Right lung (tissue), 10 donors: ENCODE measurements at places on chromosomes 2 and 18. TPM values are rescaled to one million over a fixed set of nuclear protein-coding genes. Genes with fewer than 3 reads are reported as not detected.

CLEC4F gene
- 0.21 TPM for polyA plus RNA-seq

IL36G gene
- 0.42 TPM for polyA plus RNA-seq

PXDN gene
- 179 TPM for polyA plus RNA-seq

SLC9A4 gene
- polyA plus RNA-seq, result not detected

CAPN14 gene
- 0.27 TPM for polyA plus RNA-seq

DNA sequence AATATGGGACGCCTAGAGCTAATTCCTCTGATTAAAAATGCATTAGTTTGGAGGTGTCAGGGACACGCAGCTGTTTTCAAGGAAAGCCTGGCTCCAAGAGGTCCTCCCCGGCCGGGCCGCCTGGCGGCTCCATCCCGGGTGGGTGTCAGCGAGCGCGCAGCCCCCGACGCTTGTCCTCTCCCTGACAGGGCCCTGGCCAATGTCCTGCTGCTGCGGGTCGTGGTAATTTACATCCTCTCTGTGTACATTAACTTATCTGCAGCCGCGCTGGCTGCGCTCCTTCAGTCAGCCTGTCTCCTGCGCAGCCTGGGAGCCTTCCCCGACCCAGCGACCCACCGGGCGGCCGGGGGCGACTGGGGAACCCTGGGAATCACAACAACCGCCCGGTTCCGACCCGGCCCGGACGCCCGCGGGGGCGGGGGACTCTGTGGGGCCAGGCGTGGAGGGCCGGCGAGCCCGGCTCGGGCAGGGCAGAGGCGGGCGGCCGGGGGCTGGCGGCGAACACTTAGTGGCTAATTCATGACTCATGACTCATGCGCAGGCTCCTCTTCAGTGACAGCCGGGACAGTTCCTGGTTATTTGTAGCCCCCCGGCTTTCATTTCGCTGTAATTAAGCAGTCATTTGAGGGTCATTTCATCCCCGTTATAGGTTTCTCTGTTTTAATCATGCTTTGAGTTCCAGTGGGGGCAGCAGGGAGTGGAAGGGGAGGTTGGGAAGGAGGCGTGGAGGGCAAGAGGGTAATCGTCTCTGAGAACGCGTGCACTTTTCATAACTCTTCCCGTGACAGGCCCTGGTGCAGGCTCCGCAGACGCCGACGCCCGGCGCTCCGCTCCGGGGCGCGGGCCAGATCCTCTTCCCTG lies 141.9 kb upstream of the CTAGE1 start:
- peak; percentile 88 for DNase-seq

DNA sequence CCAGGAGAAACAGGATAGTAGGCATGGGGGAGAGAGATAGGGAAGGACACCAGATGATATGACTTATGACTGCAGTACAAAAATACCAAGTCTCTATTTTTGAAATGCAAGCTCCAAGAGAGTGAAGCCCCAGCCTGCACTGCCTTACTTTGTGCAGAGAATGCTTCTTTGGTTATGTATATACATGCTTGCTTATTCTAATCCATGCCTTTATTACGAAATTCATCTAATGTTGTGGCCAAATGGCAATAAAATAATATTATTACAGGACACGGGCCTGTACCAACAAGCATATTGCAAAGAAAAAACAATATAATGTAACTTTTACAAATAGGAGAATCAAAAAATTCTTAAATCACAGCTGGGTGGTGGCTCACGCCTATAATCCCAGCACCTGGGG lies 110.8 kb downstream of the BCL11A start:
- DNase-seq, result no peak

GRCh38 chr2:174487108-174487819 lies 435 bp upstream of the GPR155 start:
- DNase-seq, result peak; percentile 98

GRCh38 chr18:77099485-77100370 lies 32.9 kb downstream of the MBP start:
- DNase-seq, result no peak

DNA sequence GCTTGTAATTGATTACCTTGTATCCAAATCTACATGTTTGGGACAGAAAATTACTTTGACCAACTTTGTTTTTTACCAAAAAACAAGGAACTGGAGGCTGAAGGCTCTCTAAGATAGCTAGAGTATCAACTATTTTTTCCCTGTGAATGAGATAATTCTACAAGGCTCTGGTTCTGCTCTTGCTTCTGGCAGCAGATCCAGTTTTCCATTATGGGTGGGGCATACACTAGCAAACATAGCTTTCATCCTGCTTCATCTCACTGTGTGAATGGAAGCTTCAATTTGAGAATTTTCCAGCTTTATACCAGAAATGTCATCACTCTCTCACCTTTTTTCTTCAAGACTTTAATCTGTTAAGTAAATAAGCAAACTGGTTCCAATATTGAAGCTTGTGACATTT lies 249.7 kb downstream of the RPRM start:
- DNase-seq, result no peak

- no peak for DNase-seq
Measured at GRCh38 chr18:76462326-76462694, 32.7 kb downstream of the ZNF516 start.

DNA sequence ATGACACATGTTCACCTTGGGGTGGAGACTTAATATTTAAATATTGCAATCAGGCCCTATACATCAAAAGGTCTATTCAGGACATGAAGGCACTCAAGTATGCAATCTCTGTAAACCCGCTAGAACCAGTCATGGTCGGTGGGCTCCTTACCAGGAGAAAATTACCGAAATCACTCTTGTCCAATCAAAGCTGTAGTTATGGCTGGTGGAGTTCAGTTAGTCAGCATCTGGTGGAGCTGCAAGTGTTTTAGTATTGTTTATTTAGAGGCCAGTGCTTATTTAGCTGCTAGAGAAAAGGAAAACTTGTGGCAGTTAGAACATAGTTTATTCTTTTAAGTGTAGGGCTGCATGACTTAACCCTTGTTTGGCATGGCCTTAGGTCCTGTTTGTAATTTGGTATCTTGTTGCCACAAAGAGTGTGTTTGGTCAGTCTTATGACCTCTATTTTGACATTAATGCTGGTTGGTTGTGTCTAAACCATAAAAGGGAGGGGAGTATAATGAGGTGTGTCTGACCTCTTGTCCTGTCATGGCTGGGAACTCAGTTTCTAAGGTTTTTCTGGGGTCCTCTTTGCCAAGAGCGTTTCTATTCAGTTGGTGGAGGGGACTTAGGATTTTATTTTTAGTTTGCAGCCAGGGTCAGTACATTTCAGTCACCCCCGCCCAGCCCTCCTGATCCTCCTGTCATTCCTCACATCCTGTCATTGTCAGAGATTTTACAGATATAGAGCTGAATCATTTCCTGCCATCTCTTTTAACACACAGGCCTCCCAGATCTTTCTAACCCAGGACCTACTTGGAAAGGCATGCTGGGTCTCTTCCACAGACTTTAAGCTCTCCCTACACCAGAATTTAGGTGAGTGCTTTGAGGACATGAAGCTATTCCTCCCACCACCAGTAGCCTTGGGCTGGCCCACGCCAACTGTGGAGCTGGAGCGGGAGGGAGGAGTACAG lies 108.1 kb downstream of the XRCC5 start:
- peak; percentile 17 for DNase-seq

- no peak for DNase-seq
Measured at GRCh38 chr2:198324071-198324470, 519.7 kb downstream of the PLCL1 start.

DNA sequence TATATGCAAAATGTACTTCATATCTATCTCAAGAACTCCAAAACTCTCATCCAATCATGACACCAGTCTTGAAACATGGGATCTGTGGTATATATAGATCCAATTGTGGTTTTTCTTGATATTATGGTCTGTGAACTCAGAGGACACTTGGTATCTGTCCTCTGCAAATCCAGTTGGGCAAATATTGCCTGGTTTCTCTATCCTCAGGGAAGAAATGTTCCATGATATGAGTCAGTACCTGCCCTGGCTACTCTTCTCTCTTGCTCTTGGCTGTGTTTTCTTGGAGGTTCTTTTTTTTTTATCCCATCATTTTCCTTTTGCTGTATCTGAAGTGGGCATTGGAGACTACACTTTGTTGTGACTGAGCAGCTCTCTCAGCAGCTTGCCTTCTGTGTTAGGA lies 10.9 kb downstream of the NBEAL1 start:
- DNase-seq, result no peak

DNA sequence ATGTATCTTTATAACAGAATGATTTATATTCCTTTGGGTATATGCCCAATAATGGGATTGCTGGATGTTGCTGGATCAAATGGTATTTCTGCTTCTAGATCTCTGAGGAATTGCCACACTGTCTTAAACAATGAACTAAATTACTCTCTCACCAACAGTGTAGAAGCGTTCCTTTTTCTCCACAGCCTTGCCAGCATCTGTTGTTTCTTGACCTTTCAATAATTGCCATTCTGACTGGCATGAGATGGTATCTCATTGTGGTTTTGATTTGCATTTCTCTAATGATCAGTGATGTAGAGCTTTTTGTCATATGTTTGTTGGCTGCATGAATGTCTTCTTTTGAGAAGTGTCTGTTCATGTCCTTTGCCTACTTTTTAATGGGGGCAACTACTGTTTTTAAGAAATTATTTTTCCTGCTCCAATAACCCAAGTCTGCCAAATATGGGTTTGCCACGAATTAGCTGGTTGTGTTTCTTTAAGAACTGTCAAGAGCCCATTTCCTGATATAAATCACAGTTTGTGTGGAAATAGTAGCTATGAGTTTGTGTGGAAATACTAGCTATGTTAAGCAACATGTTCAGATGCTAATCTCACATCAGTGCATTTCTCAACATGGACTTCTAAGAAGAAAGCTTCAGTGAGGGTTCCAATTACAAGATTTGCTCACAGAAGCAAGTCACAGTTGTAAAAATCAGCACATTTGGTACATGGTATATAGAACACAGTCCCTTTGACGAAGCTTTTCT lies 259.4 kb downstream of the ANAPC1 start:
- peak; percentile 62 for DNase-seq
